MCF 10A (cell line): ENCODE measurements at places on chromosomes 6 and 20.

DNA sequence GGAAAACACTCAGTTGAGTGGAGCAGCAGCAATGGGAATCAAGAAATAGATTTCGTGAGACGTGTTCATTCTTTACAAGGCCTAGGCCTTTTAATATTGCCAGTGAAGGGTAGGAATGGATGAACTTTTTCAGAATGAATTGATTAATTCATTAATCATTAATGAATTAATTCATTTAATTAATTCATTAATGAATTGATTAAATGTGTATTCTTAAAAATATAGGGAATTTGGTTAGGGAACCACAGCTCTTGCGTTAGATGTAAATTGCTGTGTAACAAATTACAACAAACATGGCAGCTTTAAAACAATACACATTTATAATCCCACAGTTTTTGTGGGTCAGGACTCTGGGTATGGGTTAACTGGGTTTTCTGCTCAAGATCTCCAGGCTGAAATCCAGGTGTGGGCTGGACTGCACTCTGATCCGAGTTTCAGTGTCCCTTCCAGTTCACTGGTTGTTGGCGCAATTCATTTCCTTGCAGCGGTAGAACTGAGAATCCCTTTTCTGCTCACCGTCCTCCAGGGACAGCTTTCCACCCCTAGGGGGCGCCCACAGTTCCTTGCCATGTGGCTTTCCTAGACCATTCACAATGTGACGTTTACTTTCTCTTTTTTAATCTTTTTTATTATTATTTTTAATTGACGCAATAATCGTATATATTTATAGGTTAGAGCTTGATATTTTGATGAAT lies 32.8 kb upstream of the BCAS1 start:
- DNase-seq: peak; percentile 83

DNA sequence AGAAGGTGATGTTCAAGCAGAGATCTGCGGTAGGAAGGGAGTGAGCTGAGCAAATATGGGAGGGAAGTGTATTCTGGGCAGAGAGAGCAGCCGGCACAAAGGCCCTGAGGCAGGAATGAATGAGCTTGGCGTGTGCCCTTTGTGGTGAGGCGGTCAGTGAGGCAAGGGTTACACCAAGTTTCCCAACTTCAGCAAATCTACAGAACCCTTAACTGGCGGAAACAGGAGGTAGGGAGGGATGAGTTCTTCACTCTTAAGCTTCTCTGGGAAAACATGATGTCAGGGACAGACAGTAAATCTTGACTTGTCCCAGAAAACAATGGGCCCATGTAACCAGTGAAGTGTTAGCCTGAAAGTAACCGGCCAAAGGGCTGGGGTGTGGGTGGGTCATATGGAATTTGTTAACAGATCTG lies 97.1 kb upstream of the PTPN1 start:
- peak; percentile 98 for DNase-seq

DNA sequence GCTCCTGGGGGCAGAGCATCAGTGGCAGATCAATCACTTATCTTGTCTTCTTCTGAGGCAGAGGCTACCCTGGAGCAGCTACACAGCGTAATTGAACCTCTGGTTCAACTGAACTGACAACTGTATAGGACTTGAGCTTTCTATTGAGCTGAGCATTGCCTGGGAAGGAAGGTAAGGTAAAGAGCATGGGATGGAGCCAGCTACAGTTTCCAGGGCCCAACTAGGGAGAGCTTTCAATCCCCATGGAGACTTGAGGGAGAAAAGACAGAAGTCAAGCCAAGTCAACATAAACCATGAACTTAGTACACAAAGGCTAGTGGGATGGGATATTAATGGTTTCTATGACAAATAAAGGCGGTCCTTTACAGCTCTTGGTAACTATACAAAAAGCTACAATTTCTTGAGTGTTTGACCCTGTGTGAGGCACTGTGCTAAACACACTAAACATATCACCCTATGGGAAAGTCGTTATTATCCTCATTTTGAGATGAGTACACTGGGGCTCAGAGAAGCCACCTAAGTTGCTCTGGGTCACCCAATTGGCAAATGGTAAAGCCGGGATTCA lies 140.7 kb upstream of the SLC22A23 start:
- DNase-seq: no peak

GRCh38 chr6:498795-499231 lies 107.3 kb downstream of the IRF4 start:
- no peak for DNase-seq

DNA sequence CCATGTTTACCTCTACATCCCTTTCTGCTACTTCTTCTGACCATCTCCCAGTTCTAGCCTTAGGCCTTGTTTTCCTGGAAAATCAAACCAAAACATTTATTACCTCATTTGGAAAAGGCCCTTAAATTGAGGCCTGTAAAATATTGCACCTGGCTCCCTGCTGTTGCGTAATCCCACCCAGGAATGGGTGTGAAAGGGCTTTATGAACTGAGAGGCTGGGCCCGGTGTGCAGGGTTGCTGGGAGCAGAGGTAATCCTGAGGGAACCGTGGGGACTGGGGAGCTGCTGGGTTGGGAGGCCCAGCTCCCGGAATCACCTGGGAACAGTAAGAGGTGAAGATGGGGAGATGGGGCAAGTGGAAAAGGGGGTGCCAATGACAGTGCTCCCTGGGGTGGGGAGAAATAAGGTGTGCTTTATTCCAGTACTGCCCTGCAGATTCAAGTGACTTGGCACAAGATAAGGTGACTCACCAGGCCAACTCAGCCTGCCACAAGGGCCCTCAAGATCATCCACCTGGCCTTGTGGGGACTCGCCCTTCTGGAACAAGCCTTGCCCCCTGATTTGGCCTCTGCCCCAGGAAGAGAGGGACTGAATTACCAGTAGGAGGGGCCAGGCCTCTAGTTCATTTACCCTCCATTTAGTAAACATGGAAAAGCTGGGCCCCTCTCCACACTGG lies 44.2 kb downstream of the KCNK5 start:
- peak; percentile 91 for DNase-seq

DNA sequence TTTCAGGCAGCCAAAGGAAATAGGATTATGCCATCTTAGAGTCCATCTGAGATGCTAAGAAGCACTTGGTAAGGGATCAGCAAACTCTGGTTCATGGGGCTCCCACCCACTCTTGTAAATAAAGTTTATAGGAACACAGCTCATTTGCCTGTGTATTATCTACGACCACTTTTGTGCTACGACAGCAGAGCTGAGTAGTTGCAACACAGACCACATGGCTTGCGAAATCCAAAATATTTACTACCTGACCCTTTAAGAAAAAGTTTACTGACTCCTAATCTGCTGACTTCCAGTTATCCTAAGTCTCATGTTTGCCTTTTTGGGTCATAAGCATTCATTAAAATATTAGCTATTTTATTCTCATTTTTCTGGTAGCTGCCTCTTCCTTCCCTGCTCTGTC lies 859.0 kb downstream of the QKI start:
- no peak for DNase-seq

GRCh38 chr6:138267971-138268895 lies 49.9 kb upstream of the PBOV1 start:
- DNase-seq: no peak

DNA sequence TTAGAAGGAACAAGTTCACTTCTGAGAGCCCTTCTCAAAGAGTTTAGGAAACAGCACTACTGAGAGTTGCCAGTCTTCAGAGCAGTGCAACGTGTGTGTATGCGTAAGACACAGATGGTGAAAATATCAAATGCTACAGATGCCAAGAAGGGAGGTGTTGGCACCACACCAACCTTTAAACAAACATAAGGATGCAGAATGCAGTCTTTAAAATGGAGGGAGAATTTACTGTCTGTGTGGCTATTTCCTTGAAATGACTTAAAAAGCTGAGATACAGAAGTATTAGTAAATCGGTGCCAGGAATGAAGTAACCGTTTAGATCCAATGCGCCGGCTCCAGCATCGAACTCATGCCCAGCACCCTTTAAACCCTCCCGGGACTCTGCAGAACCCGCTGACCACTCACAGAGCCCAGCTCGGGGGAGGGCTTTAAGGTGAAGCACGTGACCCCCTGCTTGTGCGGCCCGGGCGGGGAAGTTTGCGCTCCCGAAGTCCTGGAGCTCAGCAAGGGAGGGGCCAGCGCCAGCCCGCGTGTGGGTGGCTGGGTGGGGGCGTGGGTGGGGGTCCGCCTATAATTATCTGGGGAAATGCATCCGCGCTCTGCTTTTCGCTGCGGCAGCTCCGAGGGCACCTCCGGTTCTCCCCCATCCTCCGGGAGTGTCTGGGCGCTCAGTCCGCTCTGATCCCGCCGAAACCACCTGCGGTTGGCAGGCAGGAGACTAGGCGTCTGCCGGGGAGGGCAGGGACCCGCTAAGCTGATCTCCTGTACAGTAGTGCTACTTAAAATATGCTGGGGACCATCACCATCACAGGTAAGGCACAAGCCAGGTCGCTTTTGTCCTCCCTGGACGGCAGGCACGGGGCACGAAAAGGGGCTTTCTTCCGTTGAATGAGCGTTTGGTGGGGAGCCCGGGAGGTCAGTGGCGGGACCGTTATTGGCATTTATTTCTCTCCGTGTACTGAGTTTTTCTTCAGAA lies 66.0 kb downstream of the ZBTB2 start:
- DNase-seq: peak; percentile 60

DNA sequence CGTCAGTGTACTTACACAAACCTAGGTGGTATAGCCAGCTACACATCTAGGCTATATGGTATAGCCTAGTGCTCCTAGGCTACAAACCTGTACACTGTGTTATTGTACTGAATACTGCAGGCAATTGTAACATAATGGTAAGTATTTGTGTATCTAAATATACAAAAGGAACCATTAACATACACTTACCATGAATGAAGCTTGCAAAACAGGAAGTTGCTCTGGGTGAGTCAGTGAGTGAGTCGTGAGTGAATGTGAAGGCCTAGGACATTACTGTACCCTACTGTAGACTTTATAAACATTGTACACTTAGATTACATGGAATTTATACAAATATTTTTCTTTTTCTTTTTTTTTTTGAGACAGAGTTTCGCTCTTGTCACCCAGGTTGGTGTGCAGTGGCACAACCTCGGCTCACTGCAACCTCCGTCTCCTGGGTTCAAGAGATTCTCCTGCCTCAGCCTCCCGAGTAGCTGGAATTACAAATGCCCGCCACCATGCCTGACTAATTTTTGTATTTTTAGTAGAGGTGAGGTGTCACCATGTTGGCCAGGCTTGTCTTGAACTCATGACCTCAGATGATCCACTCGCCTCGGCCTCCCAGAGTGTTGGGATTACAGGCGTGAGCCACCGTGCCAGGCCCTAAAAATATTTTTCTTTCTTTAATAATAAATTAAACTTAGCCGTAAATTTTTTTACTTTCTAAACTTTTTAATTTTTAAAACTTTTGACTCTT lies 15.4 kb upstream of the KIAA1755 start:
- DNase-seq: peak; percentile 87

- DNase-seq: no peak
These were observed 49.8 kb downstream of the SPATA2 start for GRCh38 chr20:49865559-49865958.

GRCh38 chr6:94389218-94389617 lies 969.9 kb upstream of the EPHA7 start:
- peak; percentile 6 for DNase-seq

DNA sequence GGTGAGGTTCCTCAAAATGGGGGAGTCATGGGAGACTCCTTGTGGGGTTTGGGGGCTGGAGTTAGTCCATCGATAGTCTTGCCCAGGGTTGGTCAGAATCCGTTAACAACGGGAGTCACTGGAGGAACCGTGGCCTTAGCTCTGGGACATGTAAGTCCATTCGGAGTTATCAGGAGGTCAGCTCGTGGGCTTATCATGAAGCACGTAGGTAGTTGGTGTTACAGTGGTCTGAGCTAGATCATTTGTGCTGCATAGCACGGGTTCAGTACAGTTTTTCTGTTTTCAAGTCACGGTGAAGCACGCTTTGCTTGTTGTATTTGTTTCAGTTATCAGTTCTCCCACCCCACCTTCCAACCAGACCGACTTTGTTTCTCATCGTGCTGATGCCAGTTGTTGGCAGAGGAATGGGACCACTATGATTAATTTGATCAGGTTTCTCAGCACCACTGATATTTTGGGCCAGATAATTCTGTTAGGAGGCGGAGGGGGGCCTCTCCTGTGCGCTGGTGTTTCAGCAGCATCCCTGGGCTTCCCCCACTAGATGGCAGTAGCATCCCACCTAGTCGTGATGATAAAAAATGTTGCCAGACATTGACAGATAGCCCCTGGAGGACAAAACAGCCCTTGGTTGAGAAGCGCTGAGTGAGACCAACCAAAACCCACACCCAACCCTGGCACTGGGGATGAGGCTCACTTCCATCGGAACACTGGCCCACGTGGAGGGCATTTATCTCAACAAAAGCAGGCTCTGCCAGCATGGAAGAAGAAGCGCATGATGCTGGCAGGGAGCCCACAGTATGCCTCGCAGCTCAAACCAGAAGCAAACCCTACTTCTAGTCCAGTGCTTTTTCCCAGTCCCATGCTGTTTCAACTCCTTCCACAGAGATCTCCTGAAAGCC lies 2.2 kb upstream of the APMAP start:
- DNase-seq: peak; percentile 84

- no peak for DNase-seq
These were observed 6.8 kb upstream of the GMEB2 start for GRCh38 chr20:63633732-63634131.

- DNase-seq: peak; percentile 89
These were observed 11.5 kb upstream of the DSTN start for GRCh38 chr20:17558154-17558940.

DNA sequence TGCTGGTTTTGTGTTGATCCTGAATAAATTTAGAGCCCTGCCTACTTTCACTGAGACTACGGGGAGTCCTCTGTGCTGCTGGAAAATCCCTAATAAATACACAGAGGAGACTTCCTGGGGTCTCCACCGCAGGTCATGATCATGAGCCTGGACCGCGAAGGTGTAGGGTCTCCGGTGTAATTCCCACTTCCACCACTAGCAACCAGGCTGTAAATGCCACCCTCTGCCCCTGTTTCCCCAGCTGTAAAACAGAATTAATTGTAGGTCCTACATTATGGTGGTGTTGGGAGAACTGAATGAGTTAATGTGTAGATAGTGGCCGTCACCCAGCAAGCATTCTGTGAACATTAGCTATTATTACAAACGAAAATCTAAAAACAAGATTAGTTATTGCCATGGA lies 191.6 kb upstream of the THBS2 start:
- DNase-seq: no peak

- peak; percentile 94 for DNase-seq
These were observed 5.5 kb upstream of the NTSR1 start for GRCh38 chr20:62702895-62703852.

DNA sequence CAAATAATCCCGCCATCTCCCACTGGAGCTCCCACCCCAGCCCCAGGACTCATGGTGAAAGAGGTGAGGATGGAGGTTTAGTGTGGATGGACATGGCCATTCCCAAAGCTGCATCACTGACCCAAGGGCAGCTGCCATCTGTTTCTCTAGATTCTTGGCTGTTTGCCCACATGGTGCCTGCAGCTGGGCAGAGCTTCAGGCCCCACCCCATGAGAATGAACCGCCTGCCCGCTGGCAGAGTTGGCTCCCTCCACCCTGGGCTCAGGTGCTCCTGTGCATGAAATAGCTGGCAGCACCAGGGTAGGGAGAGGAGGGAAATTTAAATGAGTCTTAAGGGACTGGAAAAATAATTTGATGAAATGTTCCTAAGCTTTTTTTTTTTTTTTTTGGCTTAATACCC lies 17.4 kb downstream of the SCML4 start:
- DNase-seq: peak; percentile 34
